ENCODE measurements at places on chromosomes 1 and 21.

DNA sequence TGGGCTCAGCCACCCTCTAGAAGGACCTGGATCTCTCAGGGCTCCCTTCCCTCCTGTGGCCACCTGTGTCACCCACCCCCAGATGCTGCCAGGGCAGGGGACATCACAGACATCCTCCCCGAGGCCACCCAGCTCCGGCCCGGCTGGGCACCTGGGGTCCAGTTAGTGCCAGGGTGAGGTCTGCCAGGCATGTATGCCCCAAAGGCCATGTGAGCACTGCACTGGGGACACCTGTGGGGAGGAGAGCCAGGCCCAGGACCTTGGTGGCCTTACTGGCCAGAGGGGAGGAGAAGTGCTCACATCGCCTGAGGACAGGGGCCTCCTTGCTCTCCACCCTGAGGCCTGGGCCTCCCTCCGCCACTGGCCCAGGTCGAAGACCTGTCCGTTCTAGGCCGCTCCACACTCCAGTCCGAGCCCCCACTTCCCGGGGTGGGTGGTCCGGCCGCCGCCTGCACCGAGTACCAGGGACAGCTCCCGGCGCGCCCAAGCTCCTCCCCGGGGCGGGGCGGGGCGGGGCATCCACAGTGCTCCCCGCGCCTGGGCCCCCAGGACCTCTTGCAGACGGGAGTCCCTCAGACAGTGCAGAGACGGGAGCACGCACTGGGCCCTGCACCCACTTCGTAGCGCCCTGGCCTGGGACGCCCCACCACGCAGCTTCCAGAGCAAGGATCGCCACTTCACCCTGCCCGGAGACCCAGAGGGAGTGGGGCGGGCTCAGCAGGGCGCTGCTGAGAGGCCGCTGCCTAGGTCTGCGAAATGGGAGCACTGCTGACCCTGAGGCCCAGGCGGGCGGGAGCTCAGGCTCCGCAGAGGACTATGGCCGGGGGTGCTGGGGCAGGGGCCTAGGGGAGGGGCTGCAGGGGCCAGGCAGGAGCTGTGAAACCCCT lies 34.3 kb upstream of the CCDC27 start:
- no peak for DNase-seq

DNA sequence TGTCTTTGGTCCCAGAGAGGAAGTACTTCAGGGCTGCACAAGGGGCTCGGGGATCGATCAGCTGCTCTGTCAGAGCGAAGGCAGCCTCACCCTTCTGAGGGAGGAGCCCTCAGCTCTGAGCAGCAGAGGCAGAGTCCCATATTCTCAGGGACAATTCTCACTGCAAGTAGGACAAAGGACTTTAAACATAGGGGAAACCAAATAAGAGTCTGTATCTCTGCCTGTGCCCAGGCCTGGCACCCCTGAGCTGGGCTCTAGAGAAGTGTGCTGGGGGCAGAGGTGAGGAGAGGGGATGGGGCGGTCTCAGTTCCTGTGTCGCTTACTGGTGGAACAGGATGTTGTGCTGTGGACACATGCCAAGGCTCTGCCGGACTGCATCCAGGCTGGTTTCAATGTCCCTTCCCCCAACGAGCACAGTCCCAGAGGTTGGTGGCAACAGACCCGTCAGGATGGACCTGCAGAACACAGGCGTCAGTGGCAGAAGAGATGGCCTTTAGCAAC lies 76.6 kb downstream of the ABCA4 start:
- DNase-seq = no peak

GRCh38 chr1:1349256-1350012 lies at the start of gene DVL1:
Gene DVL1, minus strand, starts transcription at chr1:1349418. Its CDS starts 353 bp downstream, at chr1:1349065.
- peak; percentile 77 for DNase-seq

DNA sequence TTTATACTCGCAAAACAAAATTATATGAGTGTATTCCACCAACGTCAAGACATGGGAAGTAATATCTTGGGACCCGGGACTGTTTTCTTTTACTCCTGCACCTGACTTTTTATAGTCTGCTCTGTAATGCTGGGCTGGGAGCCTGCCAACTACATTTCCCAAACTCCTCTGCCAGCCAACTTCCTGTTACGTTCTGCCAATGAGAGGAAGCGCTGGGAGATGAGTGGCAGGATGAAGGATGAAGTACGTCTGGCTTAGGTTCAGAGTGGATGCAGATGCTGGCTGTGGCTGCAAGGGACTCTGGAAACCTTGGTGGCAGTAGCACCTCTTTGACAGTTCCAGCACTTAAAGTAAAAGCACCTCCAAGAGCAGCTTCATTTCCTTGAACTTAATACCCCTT lies 59.6 kb downstream of the USP24 start:
- DNase-seq = no peak

DNA sequence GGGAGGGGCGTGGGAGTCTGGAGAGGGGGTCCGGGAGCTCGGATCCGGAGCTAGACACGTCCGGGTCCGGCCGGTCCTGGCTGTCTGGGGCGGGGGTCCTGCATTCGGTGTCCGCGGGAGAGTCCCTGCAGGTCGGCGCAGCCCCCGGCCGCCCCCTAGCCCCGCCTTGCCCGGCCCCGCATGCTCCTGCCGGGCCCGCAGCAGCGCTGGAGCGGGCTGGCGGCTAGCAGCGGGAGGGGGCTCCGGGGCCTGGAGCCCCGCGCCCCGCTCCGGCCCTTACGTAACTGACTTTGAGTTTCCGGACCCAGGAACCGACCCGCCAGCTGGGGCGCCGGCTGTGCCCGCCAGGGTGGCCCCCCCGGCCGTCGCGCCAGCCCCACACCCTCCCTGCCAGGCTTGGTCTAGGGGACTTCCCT lies 26.9 kb upstream of the EPB41 start:
- no peak for DNase-seq

DNA sequence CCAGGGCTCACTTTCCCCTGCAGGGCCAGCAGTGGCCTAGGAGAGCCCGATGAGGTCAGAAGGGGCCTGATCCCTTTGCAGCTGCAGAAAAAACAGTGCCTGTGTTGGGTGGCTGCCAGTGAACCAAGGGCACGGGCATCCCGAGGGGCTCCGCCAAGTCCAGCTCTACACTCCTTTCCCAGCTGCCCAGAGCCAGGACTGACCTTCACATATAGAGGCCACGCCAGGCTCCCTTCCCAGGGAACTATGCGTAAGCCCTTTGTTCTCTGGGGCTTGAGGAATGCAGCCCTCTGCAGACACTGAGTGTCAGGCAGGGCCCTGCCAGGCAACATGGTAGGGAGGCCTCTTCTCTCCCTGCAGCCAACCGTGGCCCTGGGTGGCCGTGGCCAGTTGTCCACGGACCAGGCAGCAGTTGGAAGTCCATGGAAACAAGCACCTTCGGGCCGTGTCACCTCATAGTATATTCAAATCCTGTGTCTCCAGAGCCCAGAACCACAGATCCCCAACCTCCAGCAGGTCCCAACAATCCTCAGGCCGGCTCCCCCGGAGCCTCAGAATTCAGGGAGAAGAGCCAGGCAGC lies 194.0 kb downstream of the NPHP4 start:
- DNase-seq = no peak

- DNase-seq = peak; percentile 37
These were observed 8.3 kb upstream of the RNF19B start for GRCh38 chr1:32972814-32973428.

DNA sequence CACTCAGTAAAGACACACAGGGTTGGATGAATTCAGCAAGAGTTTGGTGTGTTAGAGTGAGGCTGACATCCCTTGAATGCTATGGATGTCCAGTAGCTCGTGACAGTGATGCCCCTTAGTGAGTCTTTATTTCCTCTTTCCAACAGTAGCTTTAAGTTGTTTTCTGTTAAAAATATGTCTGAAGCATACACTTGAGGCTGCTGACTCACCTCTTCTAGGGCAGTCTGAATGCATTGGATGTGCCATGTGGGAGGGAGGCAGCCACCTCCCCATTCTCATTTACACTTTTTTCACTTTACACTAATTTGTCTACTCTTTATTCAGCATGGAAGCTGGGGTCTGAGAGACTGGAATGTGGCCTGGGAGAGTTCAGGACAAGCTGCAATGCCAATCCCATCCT lies 17.6 kb downstream of the NOS1AP start:
- DNase-seq = no peak

GRCh38 chr1:78833491-78833890 lies 173.0 kb downstream of the ADGRL4 start:
- DNase-seq = peak; percentile 85

GRCh38 chr1:65069011-65069565 lies 78.9 kb upstream of the AK4 start:
- no peak for DNase-seq

- peak; percentile 25 for DNase-seq
These were observed 15.7 kb downstream of the SERTAD4 start for GRCh38 chr1:210248341-210248740.

DNA sequence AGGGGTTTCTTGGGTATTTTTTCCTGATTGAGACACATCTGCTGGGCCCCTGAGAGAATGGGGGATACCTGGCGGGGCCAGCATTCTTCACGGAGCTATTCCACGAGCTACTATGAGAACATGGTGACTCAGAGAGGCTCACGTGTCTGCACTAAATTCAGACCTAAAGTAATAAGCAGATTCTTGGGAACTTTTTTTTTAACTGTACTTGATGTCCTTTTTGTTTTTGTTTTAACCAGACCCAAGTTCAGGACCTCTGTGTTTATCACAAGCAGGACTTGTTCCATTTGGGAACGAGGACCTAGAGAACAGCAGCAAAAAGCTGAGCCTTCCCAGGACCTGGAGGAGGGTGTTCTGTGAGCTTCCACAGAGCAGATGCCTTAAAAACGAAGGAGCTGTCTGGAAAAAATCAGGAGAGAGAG lies 44.0 kb downstream of the EVA1C start:
- peak; percentile 31 for DNase-seq

GRCh38 chr1:206583707-206584648 lies 28.3 kb downstream of the EIF2D start:
- peak; percentile 51 for DNase-seq

GRCh38 chr1:45892068-45892785 lies 88.8 kb downstream of the MAST2 start:
- peak; percentile 79 for DNase-seq

DNA sequence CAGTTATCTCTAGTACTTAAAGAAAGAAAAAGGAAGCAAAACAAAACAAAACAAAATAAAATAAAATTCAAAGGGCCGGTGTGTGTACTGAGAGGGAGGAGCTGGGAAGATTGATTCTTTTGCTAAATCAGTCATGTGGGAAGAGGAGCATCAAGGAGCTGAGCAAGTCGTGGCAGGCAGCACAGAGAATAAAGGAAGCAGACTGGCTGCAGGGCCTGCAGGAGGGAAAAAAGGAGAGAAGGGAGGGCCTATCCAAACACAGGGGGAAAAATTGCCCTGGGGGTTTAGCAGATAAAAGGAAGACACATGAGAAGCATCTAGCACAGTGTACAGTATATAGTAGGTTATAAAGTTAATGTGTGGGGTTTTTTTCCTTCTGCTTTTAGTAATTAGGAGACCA lies 27.6 kb downstream of the AGO4 start:
- DNase-seq = no peak

- no peak for DNase-seq
These were observed 23.5 kb upstream of the SARS1 start for GRCh38 chr1:109190189-109190588.

DNA sequence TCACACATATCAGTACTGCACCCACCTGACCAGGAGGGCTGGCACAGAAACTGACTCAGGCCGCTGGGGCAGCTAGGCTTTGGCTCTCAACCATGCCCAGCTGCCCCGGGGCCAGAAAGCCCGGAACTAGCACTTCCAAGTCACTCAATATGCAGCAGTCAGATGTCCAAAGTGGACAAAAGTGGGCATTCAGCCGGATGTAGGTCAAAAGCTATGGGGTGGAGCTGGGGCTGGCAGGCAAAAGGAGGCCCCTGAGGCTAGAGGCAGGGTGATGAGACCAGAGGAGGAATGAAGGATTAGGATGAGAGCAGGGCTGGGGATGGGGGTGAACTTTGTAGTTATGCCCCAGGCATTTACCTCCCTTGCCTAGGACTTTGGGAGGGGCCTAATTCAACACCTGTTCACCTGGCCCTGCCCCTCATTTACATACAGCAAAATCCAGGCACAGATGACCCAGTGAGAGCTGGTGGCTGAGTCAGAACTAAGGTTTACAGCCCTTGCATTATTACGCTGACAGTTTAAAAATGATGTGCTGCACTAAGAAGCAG lies 30.7 kb upstream of the EDN2 start:
- DNase-seq = no peak

- DNase-seq = no peak
These were observed 244.6 kb downstream of the TOMM20 start for GRCh38 chr1:234884006-234884405.

GRCh38 chr1:154992721-154993571 lies 440 bp upstream of the LENEP start:
- no peak for DNase-seq

- no peak for DNase-seq
These were observed 58.3 kb upstream of the TARBP1 start for GRCh38 chr1:234537236-234537635.

DNA sequence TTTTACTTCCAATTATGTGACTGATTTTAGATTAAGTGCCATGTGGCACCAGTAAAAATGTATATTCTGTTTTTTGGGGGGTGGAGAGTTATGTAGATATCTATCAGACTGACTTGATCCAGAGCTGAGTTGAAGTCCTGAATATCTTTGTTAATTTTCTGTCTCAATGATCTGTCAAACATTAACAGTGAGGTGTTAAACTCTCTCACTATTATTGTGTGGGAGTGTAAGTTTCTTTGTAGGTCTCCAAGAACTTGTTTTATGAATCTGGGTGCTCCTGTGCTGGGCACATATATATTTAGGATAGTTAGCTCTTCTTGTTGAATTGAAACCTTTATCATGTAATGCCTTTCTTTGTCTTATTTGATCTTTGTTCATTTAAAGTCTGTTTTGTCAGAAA lies 276.5 kb upstream of the USP25 start:
- DNase-seq = no peak

DNA sequence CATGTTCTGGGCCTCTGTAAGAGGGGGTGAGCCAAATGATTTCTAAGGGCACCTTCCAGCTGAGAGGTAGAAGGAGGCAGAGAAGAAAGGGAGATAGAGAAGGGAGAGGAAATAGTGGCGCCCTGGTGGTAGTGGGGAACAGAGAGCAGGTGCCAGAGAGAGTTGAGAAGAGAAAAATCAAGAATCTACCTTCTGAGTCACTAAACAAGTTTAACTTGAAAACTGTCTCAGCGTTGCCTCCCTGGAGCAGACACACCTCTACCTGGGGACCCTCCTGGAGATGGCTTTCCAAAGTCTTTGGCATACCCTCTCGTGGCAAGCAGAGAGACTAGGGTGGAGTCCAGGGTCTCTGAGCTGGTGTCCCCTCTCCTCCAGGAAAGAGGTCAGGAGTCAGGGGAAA lies 1.1 kb upstream of the SLC45A3 start:
- no peak for DNase-seq

DNA sequence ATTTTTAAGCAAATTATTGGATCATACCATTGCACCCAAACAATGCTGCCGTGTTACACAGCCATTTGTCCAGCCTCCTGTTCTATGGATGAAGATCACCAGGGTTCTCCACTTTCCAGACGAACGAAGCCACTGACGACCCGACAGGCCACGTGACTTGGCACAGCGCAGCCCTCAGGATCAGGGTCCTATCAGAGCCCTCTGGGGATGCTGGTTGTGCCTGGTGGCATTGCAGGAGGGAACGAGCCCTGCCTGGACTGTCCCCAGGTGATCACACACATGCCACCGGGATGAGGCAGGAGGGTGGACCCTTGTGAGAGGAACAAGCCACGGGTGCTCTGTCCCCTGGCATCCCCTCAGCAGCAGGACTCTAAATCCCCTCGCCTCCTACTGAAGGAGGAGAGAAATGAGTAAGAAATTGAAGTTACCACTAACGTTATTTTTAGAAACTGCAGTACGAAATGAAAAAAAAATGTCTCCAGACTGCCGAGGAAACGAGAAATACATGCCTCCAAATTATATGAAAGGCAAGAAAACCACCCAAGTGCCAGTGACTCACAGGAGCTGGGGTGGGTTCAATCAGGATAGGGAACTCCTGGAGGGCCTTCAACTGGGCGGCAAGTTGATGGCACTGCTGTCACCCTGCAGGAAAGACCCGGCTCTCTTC lies 58.7 kb upstream of the PDE9A start:
- no peak for DNase-seq

GRCh38 chr1:181664543-181664942 lies 181.2 kb downstream of the CACNA1E start:
- no peak for DNase-seq
